ENCODE measurements at places on chromosomes 5 and 9. TPM values are rescaled to one million over a fixed set of nuclear protein-coding genes. Genes with fewer than 3 reads are reported as not detected.

PGM5 gene
- 49.6 TPM for total RNA-seq

C7 gene
- 0.26 TPM for total RNA-seq

TMCO6 gene
- total RNA-seq: 6.2 TPM

F2R gene
- 39.7 TPM for total RNA-seq

DRD1 gene
- not detected for total RNA-seq

COL15A1 gene
- 1.1 TPM for total RNA-seq

HTR4 gene
- not detected for total RNA-seq

ARRDC3 gene
- 86.2 TPM for total RNA-seq

TAF1L gene
- under 0.01 TPM for total RNA-seq

SDHA gene
- 146 TPM for total RNA-seq

LAMC3 gene
- 0.09 TPM for total RNA-seq

SH3TC2 gene
- 0.34 TPM for total RNA-seq

CCDC69 gene
- total RNA-seq: 3.3 TPM

CAMK2A gene
- 0.47 TPM for total RNA-seq

NUP214 gene
- total RNA-seq: 8.2 TPM

PRUNE2 gene
- 11.3 TPM for total RNA-seq

ASPN gene
- 11.2 TPM for total RNA-seq

DAPK1 gene
- 1.0 TPM for total RNA-seq

GLDC gene
- total RNA-seq: 0.09 TPM

PDE6A gene
- total RNA-seq: not detected

MLANA gene
- total RNA-seq: not detected

AFF4 gene
- total RNA-seq: 18.5 TPM
